ENCODE measurements at places on chromosomes 1 and 21.

- no peak for DNase-seq
Observed at GRCh38 chr1:172220376-172220775, 200.1 kb upstream of the C1orf105 start.

- no peak for DNase-seq
Observed at GRCh38 chr21:29557200-29557599, 258.5 kb downstream of the BACH1 start.

DNA sequence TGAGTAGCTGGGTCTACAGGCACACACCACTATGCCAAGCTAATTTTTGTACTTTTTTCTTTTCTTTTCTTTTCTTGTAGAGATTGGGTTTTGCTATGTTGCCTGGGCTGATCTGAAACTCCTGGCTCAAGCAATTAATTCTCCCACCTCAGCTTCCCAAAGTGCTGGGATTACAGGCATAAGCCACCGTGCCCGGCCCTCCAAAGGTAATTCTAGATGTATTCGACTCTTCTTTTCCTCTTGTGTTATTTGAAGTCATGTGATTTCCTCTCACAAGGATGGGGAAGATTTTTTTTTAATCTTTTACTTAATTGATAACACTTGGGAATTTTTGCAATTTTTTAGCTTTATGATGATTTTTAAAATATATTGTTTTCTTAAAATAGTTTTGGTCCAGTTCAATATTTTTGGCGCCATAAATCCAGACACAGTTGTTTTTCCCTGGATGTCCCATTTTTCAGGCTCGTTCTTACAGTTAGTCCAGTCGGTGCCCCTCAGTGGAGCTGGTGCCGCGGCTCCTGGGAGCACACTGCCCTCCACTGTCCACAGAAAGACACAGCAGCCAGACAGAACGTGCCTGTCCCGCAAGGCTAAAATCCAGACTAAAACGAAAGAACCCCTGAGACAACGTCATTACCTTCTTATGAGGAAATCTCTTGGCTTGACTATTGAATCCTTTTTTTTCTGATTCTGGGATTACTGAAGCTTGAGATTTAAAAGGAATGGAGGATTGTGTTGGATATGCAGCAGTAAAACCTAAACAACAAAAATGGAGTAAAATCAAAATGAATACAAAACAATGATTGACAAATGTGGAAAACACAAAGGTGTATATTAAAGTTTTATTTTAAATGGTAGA lies 22.4 kb downstream of the STPG1 start:
- DNase-seq: peak; percentile 91

- peak; percentile 4 for DNase-seq
Observed at GRCh38 chr1:231192620-231193163, 30.8 kb downstream of the TRIM67 start.

DNA sequence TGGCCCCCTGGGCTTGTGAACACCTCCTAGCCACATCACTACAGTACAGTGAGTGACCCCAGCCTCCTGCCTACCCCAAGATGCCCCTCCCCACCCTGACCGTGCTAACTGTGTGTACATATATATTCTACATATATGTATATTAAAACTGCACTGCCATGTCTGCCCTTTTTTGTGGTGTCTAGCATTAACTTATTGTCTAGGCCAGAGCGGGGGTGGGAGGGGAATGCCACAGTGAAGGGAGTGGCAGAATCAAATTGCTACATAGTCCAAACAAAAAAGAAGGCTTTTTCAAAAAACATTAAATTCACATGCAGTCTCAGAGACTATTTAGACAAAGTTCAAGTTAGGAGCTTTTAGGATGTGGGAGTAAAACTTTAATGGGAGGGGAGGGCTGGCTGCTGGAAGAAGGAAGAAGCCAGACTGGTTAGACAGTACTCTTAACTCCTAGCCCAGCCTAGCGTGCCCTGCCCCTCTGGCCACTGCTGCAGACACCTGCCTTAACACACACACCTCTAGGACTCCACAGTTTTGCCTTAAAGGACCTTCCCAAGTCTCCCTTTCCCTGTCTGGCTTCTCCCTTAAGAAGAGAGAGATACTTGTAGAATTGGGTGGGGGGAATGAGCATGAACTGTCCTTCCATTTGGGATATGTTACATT lies 9.4 kb downstream of the PEA15 start:
- DNase-seq: no peak

DNA sequence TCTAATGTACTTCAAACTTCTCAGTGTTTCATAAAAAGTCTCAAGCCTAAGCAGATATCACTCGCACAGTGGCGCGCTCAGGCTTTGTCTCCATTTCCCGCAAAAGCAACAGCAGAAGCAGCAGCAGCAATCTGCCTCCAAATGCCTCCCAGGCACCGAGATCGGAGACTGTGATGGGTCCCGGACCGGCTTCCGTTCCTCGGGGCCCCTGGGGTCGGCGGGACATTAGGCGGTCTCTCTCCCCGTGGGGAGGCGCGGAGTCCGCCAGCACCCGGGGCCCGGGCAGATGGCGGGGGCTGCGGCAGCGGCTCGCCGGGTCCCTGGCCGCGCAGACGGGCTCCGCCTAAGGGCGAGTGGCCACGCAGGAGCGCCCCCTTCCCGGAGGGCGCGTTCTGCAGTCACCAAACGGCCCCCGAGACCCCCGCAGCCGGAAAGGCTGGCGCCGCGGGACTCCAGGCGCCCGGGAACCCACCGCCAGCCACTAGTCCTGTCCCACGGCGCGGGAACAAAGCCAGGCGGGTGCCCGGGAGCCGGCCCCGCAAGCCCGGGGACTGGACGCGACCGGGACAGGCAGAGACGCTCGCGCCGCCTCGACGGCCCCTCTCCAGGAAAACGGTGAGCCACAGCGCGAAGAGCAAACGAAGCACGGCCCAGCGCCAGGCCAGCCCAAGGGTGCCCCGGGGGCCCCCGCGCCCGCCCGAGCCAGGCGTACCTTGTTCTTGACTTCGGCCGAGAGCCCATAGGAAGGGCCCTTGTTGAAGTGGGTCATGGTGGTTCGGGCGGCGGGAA lies 590 bp downstream of the CNN3 start:
- peak; percentile 45 for DNase-seq

DNA sequence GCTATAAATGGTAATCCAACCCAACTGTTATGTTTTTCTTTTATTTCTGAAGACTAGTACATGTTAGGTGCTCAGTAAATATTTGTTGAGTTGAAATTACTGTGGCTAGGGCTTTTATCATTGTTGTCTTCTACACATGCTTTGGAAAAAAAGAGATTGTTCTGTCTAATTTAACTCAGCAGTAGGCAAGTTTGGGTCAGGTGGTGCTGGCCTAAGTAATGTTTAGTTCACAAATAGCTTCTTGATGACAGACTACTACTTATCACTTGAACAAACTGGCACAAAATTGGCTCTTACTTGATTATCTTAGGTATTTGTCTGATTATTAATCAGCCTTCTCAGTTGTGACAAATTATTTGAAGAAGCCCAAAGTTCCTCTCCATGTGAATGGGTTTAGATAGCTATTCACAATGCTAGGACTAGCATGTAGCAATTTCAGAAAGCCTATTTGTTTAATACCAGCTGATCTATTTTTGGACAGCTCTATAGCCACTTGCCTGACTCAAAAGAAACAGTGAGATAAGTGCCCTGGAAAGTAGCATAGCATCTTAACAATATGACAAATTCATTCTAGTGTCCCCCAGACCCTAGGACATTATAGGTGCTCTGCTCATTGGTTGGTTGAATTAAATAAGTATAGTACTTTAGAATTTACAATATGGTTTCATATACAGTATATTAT lies 32.6 kb downstream of the TMEM200B start:
- no peak for DNase-seq

DNA sequence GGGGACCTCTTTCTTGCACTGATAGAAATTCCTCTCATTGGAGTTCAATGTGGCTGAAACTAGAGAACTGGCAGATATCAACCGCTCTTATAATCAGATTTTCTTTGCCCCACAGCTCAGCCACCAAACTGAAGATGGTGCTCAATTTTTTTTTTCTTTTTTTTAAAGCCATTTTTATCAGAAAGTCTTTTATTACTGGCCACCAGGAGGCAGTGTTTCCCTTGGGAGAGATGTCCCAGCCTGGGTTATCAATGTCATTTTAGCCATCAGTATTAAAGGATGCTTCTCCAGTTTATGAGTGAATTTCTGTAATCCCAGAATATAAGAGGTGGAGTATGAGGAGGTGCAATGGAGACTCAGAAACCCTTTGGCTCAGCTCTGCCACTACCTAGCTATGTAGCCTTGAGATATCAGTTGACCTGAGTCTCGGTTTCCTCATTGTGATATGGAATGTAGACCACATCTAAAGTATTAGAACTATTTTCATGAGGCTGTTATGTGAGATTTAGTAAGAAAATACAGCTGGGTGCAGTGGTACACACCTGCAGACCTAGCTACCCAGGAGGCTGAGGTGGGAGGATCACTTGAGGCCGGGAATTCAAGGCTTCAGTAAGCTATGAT lies 27.6 kb downstream of the CD244 start:
- DNase-seq: peak; percentile 32

- DNase-seq: peak; percentile 22
Observed at GRCh38 chr1:229238674-229239415, 32.1 kb upstream of the RAB4A start.

Measured in fibroblast of mammary gland (primary cell).